ENCODE measurements at places on chromosomes 2 and 18.

- no peak for DNase-seq
These were observed 74.2 kb downstream of the GLI2 start for GRCh38 chr2:120809609-120810440.

DNA sequence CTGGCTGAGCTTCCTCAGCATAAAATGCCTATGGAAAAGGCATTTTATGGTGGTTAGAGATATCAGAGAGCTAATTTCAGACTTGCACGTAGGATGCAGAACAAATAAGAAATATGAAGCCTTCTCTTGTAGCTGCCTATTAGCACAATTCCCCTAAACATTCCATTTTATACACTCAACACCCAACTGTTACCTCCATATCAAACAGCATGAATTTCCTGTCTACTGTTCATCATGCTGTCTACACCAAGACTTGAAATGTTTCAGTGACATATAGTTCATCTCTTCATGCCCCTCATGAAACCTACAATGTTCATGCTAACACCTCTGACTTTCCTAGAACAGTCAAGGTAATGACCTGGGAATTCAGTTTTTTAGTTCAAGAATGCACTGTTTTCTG lies 249.9 kb downstream of the PIEZO2 start:
- no peak for DNase-seq

DNA sequence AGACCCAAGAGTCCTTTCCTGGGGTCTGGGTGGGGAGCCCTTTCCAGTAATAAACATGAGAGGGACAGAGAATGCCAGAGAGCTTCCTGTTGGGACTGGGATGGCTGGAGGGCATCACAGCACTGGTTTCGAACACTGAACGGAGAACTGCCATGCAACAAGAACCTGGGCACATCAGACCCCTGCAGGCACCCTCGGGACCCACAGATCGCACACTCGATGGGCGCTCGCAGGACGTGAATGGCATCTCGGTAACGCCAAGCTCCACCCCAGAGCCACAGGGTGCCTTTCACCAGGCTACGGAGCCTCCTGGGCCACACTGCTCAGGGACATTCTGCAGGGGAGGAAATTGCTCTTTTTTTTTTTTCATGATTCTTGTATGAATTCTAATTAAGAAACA lies 25.1 kb downstream of the SLC66A2 start:
- no peak for DNase-seq

GRCh38 chr2:172287605-172288315 lies 139.6 kb upstream of the ITGA6 start:
- no peak for DNase-seq

DNA sequence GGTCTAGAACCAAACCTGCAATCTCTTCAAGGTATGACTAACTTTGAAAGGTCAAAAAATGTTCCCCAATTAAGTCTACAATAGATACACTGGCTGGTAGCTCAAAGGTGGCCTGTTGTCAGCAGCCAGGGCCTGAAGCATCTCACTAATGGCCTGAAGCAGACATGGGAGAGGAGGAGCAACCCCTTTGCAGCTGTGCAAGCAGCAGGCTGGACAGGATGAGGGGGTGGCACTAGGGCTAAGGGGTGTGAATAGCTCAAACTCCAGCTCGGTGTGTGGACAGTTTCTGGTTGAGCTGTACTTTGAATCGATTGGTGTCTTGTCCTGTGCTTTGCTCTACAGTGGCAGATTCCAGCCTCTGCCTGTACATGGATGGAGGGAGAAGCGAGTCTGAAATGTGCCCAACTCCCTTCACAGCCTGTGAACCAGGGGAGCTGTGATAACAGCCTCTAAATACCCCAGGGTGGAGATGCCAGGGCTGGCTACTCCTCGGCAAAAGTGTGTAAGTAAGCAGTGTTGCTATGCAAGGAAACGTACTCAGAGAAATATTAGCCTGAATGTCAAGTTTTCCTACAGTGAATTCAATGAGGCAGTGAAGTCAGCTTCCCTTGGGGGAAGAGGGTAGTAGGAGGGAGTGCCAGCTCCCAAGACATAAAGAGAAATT lies 34.7 kb upstream of the DTNB start:
- no peak for DNase-seq

DNA sequence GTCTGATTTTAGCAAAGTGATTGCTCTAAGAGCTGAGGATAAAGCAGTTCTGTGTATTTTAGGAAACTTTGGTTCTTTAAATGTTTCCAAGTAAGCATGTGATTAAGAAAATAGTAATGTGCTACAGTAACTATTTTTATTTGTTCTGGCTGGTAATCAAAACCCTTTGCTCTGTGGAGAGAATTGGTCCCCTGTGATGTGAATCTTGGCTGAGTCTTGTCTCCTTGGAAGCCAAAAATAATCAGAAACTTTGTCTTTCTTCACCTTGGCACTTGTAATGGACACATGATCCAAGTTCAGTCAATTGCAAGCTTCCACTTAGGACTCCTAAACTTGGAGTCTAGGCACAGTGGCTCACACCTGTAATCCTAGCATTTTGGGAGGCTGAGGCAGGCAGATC lies 422.7 kb upstream of the CDH20 start:
- no peak for DNase-seq

GRCh38 chr2:74499267-74499939 lies at the start of gene LBX2:
Gene LBX2, minus strand, starts transcription at chr2:74499603. Its CDS starts 66 bp downstream, at chr2:74499537.
- DNase-seq: no peak

GRCh38 chr2:21535826-21536225 lies 412.1 kb downstream of the TDRD15 start:
- DNase-seq: no peak

All from AML-193 (cell line).